Activated CD8-positive, alpha-beta memory T cell treated with anti-CD3 and anti-CD28 coated beads, Interleukin-2, amount 50 U/mL, for 4 hours (primary cell): ENCODE measurements at places on chromosomes 3 and 15.

- no peak for DNase-seq
These were observed 133.9 kb upstream of the SKOR1 start for GRCh38 chr15:67691450-67691849.

GRCh38 chr15:39657181-39657580 is 76.3 kb downstream of the THBS1 start:
- DNase-seq: no peak

GRCh38 chr15:52558196-52558595 is 10.6 kb downstream of the ARPP19 start:
- peak; percentile 28 for DNase-seq

- no peak for DNase-seq
These were observed 33.0 kb downstream of the SLC6A6 start for GRCh38 chr3:14435175-14436014.

DNA sequence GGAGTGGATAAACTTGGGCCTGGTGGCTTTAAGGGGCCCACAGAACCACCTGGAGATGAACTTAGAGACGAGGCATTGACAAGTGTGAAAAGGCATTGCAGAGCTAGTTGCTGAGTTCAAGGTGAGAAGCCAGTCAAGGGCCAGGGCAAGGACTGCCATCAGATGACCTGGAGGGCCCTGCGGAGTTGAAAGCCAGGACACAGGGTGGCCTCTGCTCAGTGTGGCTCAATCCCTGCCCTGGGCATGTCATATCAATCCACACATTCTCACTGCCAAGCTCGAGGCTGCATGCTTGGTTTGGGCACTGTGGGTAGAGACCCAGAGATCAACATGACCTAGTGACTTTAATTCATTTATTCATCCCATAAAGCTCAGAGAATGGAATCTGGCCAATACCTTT is 9.2 kb downstream of the PAQR5 start:
- no peak for DNase-seq

DNA sequence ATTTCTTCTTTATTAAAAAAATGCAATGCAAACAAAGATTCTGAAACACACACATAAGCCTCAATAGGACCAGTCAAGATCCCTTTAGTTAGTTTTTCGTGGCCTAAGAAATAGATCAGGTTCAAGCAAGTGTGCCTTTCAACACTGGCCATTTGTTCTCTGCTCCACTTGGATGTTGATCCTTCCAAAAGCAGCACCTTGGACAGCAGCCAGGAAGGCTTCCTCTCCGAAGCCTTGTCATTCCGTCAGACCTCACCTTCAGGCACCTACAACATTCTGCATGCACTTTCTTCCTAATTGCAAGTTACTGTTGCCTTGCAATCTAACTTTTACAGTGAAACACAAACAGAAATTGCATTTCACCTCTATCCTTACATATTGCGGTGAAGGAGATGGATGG is 155.9 kb upstream of the FEZF2 start:
- no peak for DNase-seq

- DNase-seq: no peak
These were observed 96.5 kb downstream of the SMAD6 start for GRCh38 chr15:66798426-66799061.

GRCh38 chr3:40869013-40869412 is 330.3 kb upstream of the CTNNB1 start:
- no peak for DNase-seq

GRCh38 chr15:33500432-33501195 is 189.8 kb downstream of the RYR3 start:
- DNase-seq: no peak

DNA sequence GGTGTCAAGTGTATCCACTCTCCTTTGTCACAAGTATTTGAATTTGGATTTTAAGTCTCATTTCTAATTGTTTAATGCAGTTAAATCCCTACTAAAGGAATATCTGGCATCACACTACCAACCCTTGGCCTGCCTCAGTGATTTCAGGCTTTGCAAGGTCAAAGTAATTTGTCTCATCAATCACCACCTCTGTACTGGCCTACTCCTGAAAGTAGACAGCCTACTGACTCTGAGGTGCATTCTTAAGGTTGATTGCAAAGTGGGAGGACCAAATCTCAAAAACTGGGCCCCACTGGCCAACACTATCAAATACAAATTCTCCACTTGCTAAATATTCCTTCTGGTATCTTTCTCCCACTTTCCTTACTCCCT is 851 bp upstream of the TEX55 start:
- DNase-seq: no peak

GRCh38 chr3:33919312-33920120 is 121.1 kb downstream of the PDCD6IP start:
- no peak for DNase-seq

- DNase-seq: no peak
These were observed 23.6 kb downstream of the DCLK3 start for GRCh38 chr3:36740787-36741186.

DNA sequence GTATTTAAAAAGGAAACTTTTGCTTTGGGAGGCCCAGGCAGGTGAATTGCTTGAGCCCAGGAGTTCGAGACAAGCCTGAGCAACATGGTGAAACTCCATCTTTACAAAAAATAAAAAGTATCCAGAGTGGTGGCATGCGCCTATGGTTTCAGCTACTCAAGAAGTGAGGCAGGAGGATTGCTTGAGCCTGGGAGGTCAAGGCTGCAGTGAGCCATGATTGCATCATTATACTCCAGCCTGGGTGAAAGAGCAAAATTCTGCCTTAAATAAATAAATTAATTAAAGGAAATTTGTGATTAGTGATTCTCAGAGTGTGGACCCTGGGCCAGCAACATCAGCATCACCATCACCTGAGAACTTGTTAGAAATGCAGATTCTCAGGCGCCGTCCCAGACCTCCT is 9.9 kb upstream of the COMMD4 start:
- no peak for DNase-seq

- no peak for DNase-seq
These were observed 129.7 kb upstream of the MEIS2 start for GRCh38 chr15:37229855-37230619.

GRCh38 chr3:111712294-111713167 is 117.4 kb upstream of the ZBED2 start:
- DNase-seq: peak; percentile 56

DNA sequence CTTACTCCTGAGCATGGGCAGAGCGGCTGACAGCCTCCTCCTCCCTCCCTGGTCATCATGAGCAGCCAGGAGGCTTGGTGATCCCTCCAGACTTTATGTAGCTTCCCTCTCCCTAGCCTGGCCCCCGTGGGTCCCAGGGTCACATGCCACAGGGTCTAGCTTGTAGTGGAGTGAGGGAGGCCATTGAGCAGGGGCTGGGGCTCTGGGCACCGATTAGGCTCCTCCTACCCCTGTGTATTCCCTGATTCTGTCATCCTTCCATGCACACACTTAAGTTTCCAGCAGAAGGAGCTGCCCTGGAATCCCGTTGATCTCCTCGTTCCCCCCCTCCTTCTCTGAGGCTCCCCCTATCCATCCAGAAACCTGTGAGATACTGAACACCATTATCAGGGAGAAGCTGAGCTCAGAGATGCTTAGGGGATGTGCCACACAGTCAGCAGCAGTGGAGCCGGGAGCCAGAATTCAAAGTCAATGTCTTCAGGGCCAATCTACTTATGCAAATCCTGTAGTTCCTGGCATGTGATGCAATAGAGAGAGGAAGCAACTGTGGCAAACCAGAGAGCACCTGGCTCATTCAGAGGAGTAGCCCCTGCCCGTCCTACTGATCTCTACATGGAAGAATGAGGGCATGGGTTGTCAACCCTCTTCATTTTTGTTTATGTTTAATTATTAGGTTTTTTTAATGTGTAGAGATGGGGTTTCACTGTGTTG is 17.2 kb downstream of the CCDC33 start:
- no peak for DNase-seq

- no peak for DNase-seq
These were observed 18.2 kb downstream of the C15orf62 start for GRCh38 chr15:40787991-40788390.

DNA sequence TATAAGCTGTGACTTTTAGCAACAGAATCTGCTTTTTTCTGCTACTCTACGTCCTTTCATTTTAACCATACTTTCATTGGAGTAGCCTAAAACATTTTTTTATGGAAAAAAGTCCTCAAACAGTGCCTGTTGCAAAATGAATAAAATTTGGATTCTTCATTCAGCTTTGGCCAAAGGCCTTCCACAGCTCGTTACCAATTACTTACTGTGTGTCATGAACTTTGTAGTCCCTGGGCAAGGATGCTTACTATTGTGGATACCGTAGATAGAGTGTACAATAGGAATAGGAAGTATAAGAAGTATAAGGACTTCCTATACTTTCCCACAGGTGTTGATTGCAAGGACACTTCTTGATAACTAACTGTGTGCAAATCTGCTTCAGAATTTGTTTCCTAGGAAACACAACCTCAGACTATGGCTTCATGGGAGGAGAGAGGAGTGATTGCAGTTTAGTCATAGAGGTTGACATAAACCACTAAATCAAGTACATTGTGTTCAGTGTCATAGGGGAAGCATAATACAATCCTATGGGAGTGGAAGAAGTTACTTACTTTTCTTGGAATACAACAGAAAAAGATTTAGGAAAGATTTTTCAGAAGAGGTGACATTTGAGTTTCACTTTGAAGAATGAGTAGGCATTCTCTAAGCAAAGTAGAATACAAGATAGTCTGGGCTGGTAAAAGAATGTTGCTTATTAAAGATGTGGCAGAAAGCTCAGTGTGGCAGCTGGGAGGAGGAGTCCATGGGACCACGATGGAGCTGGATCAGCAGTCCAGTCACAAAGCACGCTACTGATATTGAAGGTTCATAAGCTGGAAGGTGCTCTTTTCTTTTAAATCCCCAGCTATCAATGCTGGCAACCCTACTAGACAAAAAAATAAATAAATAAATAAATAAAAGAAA is 309.7 kb upstream of the TPRG1 start:
- no peak for DNase-seq

DNA sequence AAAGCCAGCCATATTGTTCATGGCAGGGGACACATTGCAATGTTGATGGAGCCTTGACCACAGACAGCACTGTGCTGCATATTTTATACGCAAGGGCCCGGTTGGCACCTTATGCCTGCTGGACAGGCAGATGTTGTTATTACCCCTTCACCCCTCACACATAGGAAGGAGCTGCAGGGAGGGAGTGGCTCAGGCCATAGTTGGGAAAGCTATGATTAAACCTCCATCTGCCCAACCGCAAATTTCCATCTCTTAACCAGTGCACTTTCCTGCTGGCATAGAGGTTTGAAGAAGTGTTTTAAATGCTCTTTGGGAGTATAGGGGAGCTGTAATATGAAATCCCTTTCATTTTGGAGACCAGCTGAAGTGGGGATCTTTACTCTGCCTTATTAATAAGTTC is 224.7 kb downstream of the CACNA2D3 start:
- DNase-seq: no peak

- no peak for DNase-seq
These were observed 190.7 kb downstream of the CD47 start for GRCh38 chr3:107899990-107900651.

- DNase-seq: no peak
These were observed 15.8 kb downstream of the CX3CR1 start for GRCh38 chr3:39264053-39264452.

DNA sequence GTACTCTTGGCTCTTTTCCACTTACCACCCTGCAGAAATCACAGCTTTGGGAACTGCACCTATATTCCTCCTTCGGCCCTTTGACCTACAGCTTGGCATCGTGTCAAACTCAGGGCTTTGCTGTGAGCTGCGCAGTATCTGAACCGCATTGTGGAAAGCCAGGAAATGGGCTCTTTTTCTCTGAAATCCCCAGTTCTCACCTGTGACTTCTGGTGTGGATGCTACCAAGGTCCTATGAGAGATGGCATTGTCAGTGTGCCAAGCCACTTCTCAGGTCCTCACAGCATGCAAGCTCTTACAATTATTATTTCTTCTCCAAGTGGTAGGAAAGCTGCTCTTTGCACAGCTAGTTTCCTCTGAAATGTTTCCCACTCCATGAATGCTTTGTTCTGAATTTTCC is 450.6 kb upstream of the TBL1XR1 start:
- DNase-seq: no peak

DNA sequence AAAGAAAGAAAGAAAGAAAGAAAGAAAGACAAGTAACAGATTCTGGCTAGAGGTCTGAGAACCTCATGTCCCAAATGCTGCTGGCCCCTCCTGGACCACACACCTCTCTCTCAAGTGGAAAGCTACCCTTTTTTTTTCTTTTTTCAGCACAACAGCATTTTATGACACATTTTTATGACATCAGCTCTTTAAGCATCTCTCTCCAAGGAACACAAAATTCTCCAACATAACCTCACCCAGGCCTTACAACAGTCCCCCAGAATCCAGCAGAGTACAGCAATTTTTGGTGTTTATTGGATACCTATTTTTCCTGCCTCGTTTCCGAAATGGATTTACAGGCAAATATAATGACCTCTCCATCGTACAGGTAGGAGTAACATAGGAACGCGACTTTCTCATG is 11.2 kb upstream of the NTRK3 start:
- no peak for DNase-seq

DNA sequence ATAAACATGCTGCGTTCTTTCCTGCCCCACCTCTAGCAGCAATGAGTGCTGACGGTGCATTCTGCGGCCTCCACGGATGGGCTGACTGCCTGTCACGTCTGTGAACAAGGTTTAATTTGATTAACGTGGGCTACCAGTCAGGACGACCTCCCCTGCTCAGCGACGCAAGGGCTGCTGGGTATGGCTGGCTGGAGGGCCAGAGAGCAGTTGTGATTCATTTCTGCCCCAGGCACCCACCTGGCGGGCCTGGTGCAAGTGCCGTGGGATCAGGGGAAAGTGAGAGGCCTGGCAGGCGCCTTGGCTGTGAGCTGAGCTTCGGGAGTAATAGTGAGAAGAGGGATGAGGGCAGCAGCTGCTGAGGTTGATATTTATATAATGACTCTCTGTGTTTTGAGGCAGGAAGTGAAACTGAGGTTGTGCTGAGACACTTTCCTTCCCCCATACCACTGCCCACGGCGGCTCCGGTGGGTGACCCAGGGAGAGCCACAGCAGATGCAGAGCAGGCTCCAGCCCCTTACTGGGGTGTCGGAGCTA is 190.4 kb upstream of the BCL6 start:
- DNase-seq: peak; percentile 22

- no peak for DNase-seq
These were observed 32.4 kb upstream of the PIK3R4 start for GRCh38 chr3:130779031-130779430.

DNA sequence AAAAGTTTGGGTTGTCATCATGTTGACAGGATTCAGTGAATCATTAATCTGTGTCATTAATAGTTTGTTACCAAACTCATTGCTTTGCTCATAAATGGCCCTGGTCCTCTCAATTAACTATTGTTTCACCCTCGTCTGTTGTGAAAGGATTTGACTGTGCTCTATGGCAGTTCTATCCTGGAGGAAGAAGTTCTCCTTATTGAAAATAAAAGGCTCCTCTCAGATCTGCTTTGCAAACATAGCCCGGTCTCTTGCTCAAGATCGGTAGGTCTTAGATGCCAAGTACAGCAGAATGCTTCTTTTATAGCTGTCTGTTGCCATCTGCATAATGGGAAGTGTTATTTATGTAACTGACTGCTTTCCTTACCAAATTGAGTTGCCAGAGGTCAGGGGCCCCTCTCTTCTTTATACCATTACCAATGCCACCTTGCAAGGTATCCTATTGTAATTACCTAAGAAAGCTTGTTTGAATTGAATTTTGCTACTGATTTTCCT is 146.5 kb downstream of the EBLN2 start:
- DNase-seq: no peak

GRCh38 chr3:35664460-35664919 is 25.2 kb downstream of the ARPP21 start:
- DNase-seq: no peak

GRCh38 chr3:18630295-18630694 is 205.2 kb upstream of the SATB1 start:
- DNase-seq: no peak
